ENCODE measurements at places on chromosomes 2 and 18. TPM values are rescaled to one million over a fixed set of nuclear protein-coding genes. Genes with fewer than 3 reads are reported as not detected.

CBLN2 gene
- total RNA-seq = not detected

TEKT4 gene
- total RNA-seq = 0.28 TPM

GRCh38 chr2:120638450-120638849 lies 97.2 kb upstream of the GLI2 start:
- no peak for DNase-seq

DNA sequence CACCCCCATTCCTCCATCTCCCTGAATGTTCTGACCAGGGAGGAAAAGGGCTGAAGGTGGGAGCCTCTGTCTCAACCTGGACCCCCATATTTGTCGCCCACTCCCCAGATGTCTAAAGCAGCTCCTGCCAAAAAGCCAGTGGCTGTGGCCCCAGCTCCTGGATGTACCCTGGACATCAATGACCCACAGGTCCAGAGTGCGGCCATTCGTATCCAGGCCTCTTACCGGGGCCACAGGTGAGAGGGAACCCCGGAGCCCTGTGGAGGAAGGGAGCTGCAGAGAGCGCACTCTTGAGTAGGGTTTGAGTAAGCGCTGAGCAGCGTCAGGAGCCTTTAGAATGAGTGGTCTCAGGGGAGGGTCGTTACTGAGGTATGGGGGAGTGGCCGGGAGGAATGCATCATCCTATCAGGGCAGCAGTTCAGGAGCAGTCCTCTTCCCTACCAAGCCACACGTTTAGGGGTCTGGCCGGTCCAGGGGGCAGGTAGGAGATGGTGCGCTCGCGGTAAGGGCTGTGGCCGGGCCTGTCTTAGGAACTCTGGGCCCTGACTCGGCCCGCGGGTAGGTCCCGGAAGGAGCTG lies 2.4 kb upstream of the GMPPA start:
- DNase-seq = no peak

DNA sequence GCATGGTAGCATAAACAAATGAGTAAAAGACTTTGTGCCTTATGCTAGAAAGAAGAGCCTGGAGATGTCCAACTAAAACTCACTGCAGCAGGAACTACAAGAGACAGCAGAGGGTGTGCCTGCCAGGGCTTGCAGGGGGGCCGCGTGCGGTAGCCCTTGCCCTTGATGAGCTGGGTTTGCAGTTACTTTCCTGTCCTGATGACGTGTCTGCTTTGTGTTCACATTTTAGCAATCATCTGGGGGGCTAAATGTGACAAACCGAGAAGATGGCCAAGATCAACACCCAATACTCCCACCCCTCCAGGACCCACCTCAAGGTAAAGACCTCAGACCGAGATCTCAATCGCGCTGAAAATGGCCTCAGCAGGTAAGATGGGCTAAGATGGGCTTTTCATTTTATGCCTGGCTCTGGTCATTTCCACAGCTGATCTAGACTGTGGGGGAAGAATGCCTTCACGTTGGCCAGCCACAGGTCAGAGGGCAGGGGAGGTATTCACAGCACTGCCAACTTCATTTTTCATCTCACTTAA lies 23.5 kb downstream of the CNGA3 start:
- DNase-seq = peak; percentile 15

DNA sequence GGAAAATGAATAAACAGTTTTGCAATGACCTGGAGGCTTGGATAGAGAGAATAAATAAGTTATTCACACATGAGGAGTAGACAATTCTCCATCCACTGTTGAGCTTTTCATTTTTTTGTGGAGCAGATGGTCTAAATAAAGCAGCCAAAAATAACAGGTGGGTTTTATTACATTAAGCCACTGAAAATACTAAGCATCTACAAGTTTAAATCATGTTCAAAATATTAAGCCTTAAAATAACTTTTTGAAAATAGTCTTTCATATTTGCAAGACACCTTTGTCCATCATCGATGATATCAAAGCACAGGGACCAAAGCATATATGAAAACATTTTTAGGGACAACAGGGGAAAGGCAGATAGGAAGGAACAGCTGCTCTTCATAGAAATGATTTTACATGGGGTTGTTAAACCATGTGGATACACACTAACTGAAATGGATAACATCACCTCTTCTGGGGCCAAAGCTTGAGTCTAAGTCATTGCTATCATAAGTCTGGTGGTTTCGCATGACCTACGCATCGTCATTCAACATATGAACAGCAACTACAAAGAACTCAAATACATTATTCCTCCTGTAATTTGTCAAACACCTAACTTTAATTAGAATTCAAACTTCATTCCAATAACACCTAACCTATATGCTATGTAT lies 197.6 kb upstream of the CHST9 start:
- no peak for DNase-seq

DNA sequence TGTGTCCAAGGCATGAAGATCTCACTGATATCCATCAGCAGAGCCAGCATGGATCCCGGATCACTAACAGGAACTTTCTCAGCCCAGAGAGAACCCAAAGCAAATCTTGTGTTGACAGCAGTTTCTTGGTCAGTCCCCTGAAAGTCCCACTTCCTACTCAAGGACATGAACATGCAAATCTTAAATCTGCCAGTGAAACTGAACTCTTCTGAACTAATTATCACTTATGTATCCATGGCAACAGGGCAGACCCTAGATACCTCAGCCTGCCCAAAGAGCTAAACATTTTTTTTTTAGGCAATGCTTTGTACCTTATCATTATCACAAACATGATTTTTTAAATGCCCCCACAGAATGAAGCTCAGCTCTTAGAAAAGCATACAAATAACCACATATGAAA lies 127.8 kb upstream of the DDX18 start:
- DNase-seq = no peak

DNA sequence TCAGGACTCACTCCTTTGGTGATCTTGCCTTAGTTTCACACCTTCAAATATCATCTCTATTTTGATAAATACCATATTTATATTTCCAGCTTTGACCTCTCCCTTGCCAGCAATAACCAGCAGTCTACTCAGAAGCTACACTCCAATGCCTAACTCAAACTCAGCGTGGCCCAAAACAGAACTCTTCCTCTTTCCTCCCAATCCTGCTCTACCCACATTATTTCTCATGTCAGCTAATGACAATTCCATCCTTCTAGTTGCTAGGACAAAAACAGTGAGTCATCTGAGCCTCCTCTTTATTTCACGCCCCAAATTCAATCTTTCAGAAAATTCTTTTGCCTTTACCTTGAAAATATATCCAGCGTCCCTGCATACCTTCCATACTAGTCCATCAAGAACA lies 23.5 kb downstream of the CYRIA start:
- DNase-seq = no peak

GRCh38 chr18:68121308-68121707 lies 593.6 kb downstream of the TMX3 start:
- DNase-seq = no peak

DNA sequence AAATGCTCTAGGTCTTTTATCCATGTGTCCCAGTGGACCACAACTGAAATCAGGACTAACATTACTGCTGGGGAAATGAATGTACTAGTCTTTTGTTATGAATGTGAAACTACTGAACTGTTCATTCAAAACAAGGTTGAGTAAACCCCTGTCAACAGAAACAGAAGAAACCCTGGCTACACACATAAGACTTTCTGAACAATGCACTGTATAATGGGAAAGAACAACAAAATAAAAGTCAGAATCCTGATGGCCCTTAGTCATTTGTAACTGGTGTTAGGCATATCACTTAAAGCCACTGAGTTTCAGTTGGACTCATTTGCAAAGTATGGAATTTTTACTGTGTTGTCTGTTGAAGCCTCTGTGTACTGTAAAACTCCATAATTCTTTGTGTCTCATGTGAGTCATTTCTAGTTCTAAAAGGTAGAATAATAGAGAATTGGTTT lies 77.0 kb upstream of the UBXN4 start:
- DNase-seq = no peak

DNA sequence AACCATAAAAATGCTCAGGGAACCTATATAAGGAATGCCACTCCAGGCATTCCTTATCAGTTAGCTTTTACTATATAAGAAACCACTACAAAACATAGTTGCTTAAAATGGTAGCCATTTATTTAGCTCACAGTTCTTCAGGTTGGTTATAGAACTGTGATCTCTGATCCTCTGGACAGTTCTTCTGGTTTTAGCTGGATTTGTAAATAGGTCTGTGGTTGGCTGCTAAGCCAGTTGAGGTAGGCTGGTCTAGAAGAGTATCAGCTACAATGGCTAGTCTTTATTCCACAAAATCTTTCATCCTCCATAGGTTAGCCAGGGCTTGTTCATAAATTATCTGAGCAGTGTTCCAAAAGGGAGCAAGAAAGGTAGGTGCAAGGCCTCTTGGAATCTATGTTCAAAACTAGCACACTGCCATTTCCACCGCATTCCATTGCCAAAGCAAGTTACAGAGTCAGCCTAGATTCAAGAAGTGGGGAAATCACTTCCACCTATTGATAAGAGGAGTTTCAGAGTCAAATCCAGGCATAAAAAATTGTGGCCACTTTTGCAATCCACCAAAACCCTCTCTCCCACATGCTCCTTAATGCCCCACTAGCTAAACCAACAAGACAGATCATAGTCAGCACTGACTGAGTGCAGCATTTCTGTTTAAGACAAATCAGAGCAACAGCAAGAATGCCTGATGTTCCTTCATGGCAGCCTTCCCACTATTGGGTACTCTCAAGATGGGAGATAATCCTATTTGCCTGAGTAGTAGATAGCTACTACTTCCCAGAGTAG lies 146.4 kb downstream of the IRS1 start:
- DNase-seq = no peak

- no peak for DNase-seq
Observed at GRCh38 chr2:113277474-113278072, 1.1 kb downstream of the PAX8 start.
